LHCN-M2 (cell line): ENCODE measurements at places on chromosomes 5 and 9. TPM values are rescaled to one million over a fixed set of nuclear protein-coding genes. Genes with fewer than 3 reads are reported as not detected.

GRCh38 chr5:79872291-79872690, 118.8 kb downstream of the MTX3 start:
- DNase-seq: no peak

- peak; percentile 43 for DNase-seq
Observed at GRCh38 chr5:72767289-72768010, 49.0 kb upstream of the TNPO1 start.

GRCh38 chr5:150636391-150637244, 3.8 kb upstream of the SYNPO start:
- peak; percentile 70 for DNase-seq

SLCO4C1 gene
- total RNA-seq: not detected in 2 replicates

DNA sequence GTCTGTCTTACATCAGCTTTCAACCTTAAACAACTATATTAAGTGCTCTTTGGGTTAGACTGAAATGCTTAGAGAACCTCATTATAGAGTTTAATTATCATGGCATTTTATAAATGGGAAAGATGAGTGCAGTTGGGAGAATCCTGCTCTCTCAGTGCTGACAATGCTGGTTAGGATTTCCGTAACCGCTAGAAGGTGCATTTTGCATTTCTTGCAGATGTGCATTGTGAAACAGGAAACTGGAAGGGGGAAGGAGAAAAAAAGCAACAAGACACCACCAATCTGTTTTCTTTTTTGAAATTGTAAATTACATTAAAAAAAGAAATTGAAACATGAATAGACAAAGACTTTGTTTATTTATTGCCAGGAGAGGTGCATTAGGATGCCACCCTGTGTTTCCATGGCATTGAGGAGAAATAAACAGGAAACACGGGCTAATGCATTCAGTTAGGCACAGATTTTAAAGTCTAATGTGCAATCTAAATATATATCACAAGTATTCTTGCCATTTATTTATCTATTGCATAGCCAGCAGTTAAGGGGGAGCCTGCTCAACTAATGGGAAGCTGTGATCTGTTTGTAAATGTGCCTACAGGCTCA, 478.9 kb downstream of the PSAT1 start:
- DNase-seq: no peak

DNA sequence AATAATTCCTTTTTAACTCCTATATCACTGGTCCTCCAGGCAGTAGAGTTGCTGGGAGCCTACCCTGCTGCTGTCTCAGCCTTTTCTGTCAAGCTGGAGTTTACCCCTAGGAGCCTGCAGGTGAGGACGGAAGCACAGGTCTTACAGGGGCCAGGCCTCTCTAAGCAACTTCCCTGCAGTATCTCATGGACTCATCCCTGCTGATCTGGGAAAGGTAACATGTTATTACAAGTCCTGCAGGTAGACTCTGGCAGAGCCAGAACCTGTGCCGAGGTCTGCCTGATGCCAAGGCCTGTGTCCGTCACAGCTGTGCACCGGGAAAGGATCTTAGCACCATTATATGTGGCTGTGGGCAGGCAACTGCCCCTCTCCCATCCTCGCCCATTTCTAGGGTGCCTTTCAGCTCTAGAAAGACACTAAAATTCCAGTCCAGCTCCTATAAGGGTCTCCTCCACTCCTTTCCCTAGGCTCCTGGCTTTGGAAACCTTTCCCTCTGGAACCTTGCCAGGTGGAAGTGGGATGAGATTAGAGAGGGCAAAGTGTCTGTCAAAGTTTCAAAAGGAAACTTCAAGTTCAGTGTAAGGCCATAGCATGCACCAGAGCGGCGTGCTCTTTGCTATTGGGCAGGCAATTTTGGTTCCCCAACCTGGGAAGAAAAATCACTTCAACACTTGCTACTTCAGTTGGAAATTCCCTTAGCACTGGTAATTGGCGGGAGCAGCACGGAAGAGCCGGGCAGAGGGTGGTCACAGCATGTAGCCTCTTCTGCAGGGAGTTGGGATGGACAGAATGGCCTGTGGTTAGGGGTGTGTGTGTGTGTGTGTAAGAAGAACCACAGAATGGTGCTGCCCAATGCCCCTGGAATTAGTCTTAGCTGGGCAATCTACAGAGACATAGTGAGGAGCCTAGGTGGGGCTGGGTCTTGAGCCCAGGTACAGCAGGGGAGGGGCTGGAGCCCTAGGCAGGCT, 17.5 kb downstream of the TMEM171 start:
- no peak for DNase-seq

- no peak for DNase-seq
Observed at GRCh38 chr9:89765211-89765946, 160.6 kb downstream of the GADD45G start.

- DNase-seq: no peak
Observed at GRCh38 chr9:8943392-8943791, 1143.8 kb upstream of the DMAC1 start.

DNA sequence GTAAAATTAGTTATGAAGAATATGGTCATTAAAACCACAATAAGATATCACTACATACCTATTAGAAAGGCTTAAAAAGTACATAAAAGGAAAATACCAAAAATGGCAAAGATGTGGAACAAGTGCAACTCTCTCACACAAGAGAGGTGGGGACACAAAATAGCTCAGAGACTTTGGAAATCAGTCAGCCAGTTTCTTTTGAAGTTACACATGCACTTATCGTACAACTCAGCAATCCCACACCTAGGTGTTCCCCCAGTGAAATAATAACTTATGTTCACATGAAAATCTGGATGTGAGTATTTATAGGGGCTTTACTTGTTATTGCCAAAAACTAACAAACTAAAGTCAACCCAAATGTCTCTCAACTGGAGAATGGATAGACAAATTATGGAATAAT, 9.8 kb upstream of the RICTOR start:
- no peak for DNase-seq

GRCh38 chr5:37112383-37112991, 136.7 kb downstream of the CPLANE1 start:
- DNase-seq: no peak

DNA sequence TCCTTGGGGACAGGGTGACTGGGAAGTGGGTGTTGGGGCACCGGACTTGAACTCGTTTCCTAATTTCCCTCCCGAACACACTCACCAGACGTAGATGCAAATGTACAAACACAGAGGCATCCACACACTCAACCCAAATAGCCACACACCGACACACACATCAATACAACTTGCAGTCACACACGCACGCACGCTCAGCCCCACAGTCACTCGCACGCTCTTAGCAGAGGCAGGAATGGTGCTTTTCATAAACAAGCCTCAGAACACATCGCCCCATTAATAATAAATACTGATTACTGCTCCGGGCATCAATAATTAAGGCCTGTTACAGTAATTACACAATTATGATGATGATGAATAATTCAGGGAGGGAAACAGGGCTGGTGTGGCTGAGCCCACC, 5.7 kb downstream of the BARHL1 start:
- no peak for DNase-seq

DNA sequence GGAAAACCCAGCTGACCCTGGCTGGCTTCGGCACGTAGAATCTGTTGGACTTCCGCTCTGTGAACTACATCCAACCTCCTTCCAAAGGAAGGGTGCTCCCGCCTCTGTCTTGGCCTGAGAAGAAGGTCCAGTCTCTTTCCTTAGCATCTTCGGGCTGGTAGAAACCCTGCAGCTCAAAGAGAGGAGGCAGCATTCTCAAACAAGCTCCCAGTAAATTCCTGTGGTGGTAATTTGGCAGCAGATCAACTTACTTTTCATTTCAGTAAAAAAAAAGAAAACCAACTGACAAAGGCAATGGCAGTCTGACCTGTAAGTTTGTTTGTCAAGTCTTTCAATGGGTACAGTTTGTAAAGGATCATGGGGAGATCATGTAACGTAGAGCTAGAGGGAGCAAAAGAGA, 176.7 kb downstream of the MED10 start:
- no peak for DNase-seq

GRCh38 chr9:116141864-116142561, 11.6 kb upstream of the PAPPA start:
- no peak for DNase-seq

GRCh38 chr9:90340421-90340820, 302.2 kb downstream of the DIRAS2 start:
- peak; percentile 41 for DNase-seq

PCDHB3 gene
- total RNA-seq: 2.0 and 2.4 TPM in 2 replicates

GRCh38 chr9:69131682-69132081, 42.4 kb upstream of the TJP2 start:
- DNase-seq: peak; percentile 90

DNA sequence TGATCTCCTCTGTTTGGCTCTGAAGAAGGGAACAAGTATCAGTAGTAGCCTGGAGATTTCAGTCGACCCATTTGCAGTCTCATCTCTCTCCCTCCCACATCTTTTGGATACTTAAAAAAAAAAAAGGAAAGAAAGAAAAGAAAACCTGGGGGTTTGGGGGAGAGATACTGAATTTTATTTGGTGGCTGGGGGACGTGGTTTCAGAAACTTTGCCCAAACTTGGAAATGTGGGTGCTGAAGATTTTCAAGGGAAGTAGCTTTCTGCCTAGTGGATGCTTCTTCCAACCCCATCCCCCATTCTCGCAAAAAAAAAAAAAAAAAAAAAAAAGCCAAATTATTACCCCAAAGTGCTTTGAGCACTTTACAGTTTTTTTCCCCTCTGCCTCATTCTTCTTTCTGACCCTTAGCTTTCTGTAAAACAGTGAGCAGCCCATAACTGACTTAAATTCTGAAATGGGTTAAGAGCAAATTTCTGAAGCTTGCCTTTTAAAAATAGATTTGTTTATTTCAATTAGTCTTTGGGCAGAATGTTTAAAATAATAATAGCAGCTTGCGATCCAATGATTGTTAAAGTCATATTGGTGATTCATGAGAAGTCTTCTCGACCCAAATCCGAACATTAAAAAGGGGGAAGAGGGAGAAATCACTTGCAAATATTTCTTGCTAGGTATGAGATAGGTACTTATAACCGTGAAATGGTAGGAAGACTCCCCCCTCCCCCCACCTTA, 894 bp downstream of the FST start:
- no peak for DNase-seq

DNA sequence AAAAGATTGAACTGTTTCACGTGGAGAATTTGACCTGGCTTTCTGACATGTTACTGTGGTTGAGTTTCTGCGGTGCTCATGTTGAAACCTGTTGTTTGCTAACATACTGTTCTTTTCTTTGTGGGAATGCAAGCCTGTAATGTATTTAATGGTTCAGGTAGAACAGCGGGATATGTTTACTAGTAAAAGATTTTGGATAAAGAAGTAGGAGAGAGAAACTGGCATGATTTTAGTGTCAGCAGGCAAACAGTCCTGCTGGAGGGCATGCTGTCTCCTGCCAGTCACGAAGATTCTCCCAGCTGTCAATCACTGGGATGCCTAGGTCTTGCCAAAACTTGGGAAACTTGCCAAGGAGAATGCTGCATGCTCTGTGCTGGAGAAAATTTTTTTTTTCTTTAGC, 263.5 kb downstream of the TAF11L14 start:
- no peak for DNase-seq

DNA sequence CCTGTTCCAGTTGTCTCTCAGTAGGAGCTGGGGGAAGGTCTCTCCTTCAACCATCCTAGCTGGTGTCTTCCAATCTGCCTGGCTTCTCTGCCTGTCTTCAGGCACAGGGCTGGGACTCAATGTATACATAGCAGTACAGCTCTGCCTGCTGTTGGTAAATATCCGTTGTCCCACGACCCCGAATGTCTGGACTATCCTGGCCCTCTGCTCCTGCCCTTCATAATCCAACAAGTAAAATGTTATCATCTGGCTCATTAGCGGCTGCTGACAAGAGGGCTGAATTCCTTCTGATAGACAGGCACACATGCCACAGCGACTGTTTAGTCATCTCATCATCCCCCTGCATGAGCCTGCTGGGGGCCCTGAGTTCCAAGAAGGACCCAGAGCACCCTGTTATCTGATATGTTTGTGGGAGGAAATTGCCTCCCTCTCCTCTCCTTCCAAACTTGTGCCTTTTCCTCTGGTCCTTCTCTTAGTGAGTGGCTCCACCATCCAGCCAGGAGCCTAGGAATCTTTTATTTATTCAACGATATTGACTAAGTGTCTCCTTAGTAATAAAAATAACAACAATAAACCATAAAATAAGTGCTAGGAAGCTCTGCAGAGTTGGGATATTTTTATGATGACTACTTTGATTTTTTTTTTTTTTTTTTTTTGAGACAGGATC, 29.5 kb upstream of the TGFBR1 start:
- peak; percentile 99 for DNase-seq

DNA sequence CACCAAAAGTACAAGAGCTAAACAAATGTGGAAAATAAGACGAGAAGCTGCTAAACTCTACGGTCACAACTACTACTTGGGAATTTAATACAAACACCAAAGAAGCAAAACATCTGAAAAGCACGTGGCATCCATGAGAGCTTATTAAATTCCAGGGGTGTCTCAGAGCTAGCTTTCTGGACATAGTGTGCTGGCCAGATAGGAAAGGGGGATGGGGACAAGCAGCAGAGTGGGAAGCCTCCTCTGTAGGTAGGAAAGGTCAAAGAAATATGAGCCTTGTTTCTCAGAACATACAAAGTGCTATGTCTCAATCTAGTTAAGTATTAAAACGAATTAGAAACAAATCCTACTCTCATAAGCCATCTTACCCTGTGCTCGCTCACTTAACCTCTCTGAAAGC, 51.3 kb upstream of the GOLPH3 start:
- peak; percentile 74 for DNase-seq

- no peak for DNase-seq
Observed at GRCh38 chr5:1445313-1445688, at the start of gene SLC6A3. SLC6A3 (minus strand) TSS chr5:1445440; CDS start chr5:1443197, 2,243 bp downstream.

PLEKHG4B gene
- total RNA-seq: 0.06 and 0.38 TPM in 2 replicates

DNA sequence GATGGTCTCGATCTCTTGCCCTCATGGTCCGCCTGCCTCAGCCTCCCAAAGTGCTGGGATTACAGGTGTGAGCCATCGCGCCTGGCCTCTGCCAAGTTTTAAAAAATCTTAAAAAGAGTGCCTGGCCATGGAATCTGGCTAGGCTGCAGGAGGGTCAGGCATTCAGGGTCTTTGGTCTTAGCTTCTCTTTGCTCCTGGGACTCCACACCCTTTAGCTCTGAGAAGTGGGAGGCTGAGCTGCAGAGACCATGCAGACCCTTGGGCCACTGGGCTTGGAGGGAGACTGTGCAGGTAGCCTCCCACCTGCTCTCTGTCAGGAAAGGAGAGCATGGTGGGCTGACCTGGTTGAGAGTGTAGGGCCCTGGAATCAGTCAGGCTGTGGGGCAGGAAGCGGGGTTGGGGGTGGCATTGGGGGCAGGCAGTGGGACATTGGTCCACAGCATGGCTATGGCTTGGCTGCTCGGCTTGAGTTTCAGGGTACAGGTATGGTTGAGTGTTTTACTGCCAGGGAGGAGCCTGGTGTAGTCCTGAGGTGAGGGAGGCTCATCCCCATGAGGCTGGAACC, 20.8 kb downstream of the PHF2 start:
- DNase-seq: no peak

DNA sequence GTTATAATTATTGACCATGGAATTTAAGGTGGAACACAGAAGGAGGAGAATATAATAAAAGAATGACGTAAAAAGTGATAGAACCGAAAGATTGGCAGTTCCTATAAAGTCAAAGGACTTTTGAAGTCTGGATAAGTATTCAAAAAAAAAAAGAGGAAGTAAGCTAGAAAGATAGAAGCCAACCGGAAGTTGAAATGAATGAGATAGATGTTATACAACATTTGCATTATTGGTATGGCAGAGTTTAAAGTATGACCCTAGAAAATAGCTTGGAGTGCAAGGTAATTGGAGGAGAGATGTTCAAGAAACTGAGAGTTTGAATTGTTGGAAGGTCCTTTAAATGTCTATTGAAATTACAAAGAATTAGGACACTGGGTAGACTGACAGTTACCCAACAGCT, 293.6 kb downstream of the FER start:
- no peak for DNase-seq

MEGF10 gene
- total RNA-seq: 21.0 and 26.4 TPM in 2 replicates
